ENCODE measurements at places on chromosomes 7 and 10. TPM values are rescaled to one million over a fixed set of nuclear protein-coding genes. Genes with fewer than 3 reads are reported as not detected.

DNA sequence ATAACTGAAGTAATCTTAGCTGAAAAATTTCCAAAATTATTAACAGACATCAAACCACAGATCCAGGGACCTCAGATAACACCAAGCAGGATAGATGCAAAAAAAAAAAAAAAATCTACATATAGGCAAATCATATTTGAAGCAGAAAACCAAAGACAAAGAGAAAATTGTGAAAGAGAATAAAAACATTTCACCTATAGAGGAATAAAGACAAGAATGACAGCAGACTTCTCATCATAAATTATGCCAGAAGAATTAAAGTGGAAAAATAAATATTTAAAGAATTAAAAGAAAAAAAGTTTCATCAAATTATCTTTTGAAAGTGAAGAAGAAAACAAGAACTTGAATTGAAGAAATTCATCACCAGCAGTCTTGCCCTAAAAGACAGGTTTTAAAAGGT lies 467.5 kb downstream of the GPAM start:
- DNase-seq: no peak

DNA sequence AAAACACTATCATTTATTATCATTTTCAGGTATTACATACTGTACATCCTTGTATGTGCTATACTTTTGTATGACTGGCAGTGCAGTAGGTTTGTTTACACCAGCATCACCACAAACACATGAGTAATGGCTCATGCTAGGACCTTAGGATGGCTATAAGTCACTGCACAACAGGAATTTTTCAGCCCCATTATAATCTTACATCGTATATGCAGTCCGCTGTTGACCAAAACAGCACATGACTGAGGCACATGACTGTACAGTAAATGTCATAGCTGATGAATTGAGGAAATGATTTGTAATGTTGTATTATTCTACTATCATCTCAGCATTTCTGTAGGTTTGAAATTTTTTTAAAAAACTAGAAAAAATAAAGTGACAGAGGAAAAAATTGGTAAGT lies 38.6 kb downstream of the BPGM start:
- DNase-seq: no peak

DNA sequence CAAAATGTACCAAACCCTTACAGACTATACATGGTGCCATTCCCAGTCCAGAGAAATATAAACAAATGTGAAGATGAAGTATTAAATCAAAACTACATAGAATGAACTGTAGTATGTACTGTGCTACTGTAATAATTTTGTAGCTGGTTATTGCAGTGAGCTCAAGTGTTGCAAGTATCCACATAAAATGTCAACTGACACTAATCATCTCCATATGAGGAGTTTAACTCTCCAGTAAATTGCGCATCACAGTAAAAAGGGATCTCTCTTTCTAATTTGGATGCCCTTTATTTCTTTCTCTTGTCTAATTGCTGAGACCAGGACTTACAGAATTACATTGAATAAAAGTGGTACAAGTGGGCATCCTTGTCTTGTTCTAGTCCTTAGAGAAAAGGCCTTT lies 165.5 kb downstream of the CPED1 start:
- no peak for DNase-seq

DNA sequence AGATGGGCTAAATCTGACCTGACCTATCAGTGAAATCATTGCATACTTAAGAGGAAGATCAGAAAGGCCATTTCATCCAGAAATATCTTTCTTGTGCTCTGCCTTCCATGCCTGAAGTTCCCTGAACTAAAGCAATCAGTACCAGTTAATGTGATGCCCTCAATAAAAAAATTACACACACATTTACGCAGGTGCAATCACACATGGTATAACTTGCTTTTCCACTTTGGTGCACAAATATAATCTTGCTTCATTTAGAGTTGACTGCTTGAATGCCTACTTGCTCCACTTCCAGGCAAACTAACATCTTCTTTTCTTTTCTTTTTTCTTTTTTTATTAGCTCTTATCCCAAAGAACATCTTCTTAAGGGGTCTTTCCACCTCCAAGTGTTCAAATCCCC lies 58.3 kb upstream of the KIF5B start:
- peak; percentile 36 for DNase-seq

GRCh38 chr10:97023401-97024167 lies 162.2 kb downstream of the SLIT1 start:
- no peak for DNase-seq

DNA sequence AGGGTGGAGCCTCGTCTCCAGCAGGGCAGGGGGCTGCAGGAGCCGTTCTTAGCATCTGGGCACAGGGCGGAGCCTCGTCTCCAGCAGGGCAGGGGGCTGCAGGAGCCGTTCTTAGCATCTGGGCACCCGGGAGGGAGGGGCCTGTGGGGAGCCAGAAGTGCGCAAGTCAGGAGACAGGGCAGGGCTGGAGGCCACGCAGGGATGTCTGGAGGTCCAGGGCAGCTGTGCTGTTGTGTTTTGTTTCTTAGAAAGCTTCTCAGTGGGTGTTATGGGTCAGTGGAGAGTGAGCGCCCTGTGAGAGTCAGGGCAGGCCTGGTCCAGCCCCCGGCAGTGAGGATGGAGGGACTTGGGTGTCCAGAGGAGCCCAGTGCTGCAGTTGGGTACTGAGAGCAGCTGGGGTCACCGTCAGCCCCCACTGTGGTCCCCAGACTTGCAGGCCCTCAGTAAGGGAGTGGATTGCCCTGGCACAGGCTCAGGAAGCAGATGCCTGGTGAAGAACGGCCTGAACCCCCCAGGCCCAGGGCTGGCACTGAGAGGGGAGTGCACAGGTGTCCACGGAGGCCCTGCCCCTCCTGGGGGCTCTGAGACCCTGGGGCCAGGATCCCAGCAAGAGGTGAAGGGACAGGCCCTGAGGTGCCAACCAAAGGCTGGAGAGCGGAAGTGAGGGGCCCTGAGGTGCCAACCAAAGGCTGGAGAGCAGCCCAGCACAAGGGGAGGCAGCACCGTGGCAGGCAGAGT lies 29.8 kb downstream of the FAM20C start:
- DNase-seq: no peak

DNA sequence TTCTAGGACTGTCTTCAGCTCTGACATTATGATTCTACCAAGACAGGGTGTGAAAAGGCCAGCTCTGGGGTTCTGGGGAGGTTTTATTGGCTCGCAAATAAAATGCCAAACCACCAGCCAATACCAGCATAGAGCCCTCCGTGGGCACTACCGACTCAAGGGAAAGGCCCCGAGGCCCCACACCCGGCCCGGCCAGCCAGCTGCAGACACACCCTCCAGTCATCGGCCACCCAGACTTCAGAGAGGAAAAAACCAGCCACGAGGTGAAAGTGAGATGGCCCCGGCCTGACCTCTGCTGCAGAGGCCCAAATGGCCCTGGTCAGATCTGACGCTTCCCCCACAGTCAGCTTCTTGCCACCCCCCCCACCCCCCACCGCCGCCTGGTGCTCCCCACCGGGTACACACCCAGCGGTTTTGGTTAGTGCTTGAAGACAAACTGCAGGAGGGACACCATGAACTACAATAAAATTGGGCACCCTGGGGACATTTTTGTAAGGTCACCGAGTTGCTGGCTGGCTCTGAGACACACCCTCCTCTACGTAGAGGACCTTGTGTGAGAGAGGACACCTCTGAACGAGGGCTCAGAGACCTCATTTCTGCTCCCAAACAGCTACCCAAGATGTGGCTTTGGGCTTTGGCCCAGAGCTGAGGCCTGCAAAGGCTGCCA lies 79.9 kb downstream of the PRKAG2 start:
- no peak for DNase-seq

DNA sequence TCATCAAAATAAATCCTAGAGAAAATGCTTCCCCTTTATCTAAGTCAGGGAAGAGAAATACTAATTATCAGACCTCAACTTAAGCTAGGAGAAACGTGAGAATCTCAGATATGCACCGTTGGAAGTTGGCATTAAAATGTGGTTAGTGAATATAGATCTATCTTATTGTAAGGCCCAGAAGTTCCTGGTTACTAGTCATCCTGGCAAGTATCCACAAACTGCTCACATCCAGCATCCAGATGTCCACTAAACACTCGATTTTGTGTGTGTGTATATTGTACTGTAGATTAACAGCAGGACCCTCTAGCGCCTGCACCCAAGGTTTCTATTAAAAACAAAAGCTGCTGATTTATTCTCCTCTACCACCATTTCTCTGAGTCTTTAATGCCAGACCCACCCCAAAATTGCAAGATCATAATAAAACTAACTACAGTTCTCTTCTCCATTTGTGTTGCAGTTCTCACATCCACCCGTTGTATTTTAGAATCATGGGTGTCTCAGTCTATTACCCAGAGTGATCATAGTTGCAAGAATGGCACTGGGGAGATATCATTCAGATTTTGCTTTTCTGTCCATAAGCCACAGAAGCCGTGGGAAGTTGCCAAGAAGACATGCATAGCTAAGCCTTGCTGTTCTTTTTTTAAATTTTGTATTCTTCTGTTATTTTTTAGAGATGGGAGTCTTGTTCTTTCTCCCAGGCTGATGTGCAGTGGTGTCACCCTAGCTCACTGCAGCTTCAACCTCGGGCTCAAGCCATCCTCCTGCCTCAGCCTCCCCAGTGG lies 165.4 kb downstream of the KIAA1217 start:
- no peak for DNase-seq

DNA sequence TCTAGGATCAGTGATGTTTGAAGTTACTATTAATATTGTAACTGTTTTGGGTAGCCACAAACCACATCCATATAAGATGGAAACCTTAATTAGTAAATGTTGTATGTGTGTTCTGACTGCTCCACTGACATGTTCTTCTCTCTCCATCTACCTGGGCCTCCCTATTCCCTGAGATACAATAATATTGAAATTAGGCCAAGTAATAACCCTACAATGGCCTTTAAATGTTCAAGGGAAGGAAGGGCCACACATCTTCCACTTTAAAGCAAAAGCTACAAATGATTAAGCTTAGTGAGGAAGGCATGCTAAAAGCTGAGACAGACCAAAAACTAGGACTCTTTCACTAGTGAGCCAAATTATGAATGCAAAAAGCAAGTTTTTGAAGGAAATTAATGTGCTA lies 176.4 kb upstream of the ANK3 start:
- DNase-seq: no peak

- DNase-seq: no peak
Observed at GRCh38 chr7:50531401-50531911, 33.7 kb downstream of the DDC start.

DNA sequence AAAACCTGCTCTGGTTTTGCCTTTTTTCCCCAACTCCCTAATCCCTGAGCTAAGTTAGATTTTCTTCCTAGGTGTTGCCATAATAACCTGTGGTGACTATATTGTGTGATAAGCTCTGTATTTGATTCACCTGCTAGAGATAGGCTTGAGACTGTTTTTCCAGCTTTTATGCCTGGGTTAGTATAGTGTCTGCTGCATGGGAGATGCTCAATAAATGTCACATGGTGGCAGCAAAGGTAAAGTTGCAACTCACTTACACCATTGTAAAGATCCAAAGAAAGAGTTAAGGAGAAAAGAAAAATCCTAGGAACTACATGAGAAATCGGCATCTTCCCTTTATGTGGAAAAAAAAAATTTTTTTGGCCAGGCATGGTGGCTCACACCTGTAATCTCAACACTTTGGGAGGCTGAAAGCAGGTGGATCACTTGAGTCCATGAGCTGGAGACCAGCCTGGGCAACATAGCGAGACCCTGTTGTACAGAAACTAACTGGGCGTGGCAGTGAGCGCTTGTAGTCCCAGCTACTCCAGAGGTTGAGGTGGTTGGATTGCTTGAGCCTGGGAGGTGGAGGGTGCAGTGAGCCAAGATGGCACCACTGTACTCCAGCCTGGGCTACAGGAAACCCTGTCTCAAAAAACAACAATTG lies 3.7 kb downstream of the CCNJ start:
- no peak for DNase-seq

DNA sequence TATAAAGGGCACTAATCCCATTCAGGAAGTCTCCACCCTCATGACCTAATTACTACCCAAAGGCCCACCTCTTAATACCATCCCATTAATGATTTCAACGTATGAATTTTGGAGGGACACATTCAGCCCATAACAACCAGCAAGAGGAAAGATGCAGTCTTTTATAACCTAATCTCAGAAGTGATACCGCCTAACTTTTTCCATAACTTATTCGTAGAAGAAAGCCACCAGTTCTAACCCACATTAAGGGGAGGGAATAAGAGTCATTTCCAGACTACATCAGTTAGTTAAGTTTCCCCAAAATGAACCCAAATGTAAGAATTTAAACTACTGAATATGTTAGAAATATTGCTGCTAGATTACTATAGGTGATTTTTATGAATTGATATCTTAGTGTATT lies 32.1 kb upstream of the LHFPL3 start:
- no peak for DNase-seq

GRCh38 chr10:112985690-112986543 lies 35.9 kb downstream of the TCF7L2 start:
- DNase-seq: no peak

GRCh38 chr10:119301397-119301796 lies 94.0 kb downstream of the GRK5 start:
- DNase-seq: no peak

DNA sequence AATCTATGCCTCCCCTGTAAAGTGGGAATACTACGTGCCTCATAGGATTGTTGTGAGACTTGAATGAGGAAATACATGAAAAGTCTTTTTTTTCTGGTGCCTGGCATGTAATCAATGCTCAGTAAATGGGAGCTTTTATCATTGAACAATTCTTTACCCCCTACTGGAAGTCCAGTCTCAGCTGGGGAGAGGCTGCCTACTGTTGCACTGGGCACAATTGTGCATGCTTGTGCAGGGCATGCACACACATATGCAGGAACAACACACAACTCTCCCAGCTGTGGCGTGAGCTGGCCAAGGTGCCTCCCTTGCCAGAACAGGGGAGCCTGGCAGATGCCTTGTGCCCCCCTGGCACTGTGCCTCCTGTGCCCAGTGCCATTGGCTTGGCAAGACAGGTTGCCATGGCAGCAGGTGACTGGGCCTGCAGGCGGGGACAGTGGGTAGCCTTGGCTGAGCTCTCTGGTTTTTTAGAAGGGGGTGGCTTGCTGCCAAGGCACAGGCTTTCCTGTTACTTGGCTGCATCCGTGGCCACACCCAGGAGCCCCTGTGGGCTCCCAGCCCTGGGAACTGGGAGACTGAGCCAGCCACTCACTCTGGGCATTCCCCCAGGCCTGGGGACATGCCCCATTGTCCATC lies 16.1 kb upstream of the PALD1 start:
- DNase-seq: peak; percentile 69

ZNF365 gene
- total RNA-seq: 0.55 TPM

PCDH15 gene
- total RNA-seq: not detected

STRA8 gene
- not detected for total RNA-seq

KIF11 gene
- 5.5 TPM for total RNA-seq

PON3 gene
- 1.9 TPM for total RNA-seq
